Smooth muscle cell of trachea (primary cell): ENCODE measurements at places on chromosomes 12 and 14. TPM values are rescaled to one million over a fixed set of nuclear protein-coding genes. Genes with fewer than 3 reads are reported as not detected.

RASSF9 gene
- 0.66 and 0.87 TPM in 2 replicates for total RNA-seq

DTX1 gene
- total RNA-seq: 0.83 TPM in 1 of 2 replicates, not detected in the other

GLIPR1L1 gene
- 1.0 TPM in 1 of 2 replicates, not detected in the other for total RNA-seq

ABCD2 gene
- 0.17 TPM in 1 of 2 replicates, not detected in the other for total RNA-seq

LUM gene
- total RNA-seq: 202 and 375 TPM in 2 replicates

CD27 gene
- total RNA-seq: 0.17 TPM in 1 of 2 replicates, not detected in the other

REP15 gene
- total RNA-seq: 0.83 and 1.3 TPM in 2 replicates
